ENCODE measurements at places on chromosomes 16 and 17. TPM values are rescaled to one million over a fixed set of nuclear protein-coding genes. Genes with fewer than 3 reads are reported as not detected.

KRT24 gene
- not detected for total RNA-seq

TPSD1 gene
- total RNA-seq = not detected

KRT20 gene
- total RNA-seq = not detected

GRCh38 chr16:14186007-14186794, 115.1 kb downstream of the MRTFB start:
- peak; percentile 58 for DNase-seq

DNA sequence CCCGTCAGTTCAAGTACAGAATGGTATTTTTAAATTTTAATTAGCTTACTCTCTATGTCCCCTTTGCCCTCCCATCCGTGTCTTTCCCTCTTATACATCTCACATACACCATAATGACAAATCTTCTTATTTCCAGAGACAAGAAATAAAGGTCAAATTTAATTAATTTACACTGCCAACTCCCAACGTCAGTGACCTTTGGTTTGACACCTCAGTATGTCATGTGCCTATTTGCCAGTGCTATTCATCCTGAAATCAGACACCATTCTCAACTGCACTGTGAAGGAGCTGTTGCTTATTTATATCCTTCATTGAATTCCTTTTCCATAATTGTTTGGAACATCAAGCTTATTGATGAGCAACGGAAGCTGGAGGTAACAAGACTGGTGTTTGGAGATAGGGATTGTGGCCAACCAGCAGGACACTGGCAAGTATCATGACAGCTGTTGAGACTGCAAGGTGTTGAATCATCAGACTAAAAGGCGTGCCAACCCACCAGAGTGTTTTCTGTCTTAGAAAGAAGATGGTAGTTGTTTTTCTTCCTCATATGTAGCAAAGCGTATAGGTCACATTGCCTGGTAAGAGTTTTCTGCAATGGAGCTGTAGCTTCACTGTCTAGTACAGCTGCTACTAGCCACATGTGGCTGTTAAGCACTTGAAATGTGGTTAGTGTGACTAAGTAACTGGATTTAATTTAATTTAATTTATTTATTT, 12.5 kb downstream of the CALCOCO2 start:
- DNase-seq = no peak
